ENCODE measurements at places on chromosomes 7 and 10.

DNA sequence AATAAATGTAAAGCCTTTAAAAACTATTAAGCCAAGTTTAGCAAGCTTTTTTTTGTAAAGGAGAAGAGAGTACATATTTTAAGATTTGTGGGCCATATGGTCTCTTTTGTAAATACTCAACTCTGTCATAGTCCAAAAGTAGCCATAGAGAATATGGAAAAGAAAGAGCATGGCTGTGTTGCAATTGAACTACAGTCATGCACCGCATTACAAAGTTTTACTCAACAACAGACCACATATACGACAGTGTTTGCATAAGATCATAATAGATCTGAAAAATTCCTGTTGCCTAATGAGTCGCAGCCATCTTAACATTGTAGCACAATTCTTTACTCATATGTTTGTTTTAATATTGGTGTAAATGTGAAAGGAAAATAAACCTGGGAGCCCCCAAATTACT, 440.8 kb downstream of the HTR7 start:
- no peak for DNase-seq

GRCh38 chr10:129993621-129994020, 29.5 kb upstream of the EBF3 start:
- DNase-seq, result no peak

DNA sequence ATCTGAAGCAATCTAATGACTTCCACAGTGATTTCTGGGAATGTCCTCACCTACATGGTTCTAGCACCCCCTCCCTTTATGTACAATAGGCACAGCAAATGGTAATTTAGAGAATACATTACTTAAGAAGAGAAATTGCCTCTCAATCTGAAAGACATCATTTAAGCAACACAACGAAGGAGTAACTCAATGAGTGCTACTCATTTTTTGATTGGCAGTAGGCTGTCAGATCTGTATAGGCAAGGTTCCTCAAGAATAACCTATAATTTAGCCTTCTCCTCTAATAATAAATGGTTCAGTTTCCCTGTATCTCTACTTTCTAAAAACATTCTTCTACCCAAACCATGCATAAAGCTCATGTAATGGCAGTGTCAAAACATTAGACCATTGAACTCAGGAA, 30.6 kb upstream of the SEMA3C start:
- no peak for DNase-seq

- DNase-seq, result no peak
Measured at GRCh38 chr7:132783824-132784223, 207.6 kb upstream of the PLXNA4 start.

Data from CD4-positive, alpha-beta T cell treated with Interleukin-21 for 1 hour (primary cell).